ENCODE measurements at places on chromosomes 6 and 20. TPM values are rescaled to one million over a fixed set of nuclear protein-coding genes. Genes with fewer than 3 reads are reported as not detected.

IYD gene
- total RNA-seq = not detected

SDHAF4 gene
- 7.4 TPM for total RNA-seq

LY86 gene
- 2.7 TPM for total RNA-seq

SNX9 gene
- 61.8 TPM for total RNA-seq

OR12D3 gene
- not detected for total RNA-seq

NR2E1 gene
- total RNA-seq = not detected

PTK6 gene
- total RNA-seq = not detected

ASIP gene
- total RNA-seq = not detected

LRFN2 gene
- total RNA-seq = not detected

C6orf58 gene
- total RNA-seq = not detected

SLC44A4 gene
- total RNA-seq = 0.38 TPM

C6orf89 gene
- total RNA-seq = 40.2 TPM

SIRPG gene
- total RNA-seq = not detected

SOX18 gene
- 7.4 TPM for total RNA-seq

DNA sequence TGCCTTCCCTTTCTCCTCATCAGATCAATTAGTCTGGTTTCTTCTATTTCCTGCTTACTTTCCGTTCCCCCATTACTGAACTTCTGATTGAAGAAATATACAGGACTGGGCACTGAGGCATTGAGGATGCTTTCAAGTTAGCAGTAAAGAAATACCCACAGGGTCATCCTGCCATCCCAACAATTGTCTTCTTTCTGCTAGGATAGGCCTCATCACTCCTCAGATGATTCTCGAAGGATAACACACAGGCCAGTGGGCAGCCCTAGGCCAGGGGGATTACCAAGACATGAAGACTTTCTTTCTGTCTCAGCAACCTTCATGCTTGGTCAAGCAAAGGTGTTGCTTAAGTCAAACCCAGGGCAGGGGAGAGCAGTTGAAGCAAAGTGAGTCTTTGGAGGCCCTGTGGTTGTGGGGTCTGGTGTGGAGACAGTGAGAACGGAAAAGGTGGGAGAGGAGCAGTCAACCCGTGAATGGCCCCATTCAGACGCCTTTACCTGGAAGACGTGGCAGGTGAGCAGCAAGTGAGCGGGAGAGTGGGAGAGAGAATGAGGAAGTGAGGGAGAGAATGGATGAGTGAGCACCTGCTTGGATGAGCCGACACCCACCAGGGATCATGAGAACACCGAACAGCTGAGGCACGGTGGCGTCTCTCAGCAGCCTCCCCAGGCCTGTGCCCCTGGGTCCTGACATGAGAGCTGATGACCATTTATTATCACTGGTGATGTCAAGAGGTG is 462.9 kb downstream of the PREX1 start:
- no peak for DNase-seq

GRCh38 chr6:89161326-89162046 is 15.6 kb downstream of the PM20D2 start:
- no peak for DNase-seq

DNA sequence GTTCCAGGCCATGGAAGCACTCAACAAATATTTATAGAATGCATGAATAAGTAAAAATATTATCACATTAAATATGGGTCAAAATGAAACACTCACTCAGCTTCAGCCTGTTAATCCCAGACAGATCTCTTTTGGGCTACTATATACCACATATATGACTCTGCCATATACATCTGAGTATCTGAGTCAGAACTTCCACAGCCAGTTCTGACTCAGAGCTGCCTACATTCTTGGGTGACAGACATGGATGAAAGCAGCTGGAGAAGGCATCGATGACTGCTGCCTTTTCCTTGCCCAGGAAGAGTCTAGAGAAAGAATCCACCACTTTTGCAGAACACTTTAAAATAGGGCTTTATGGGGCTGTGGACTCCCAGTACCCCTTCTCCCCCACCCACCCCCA is 11.5 kb upstream of the PDYN start:
- DNase-seq = no peak

- no peak for DNase-seq
Observed at GRCh38 chr6:99254616-99255550, 94.6 kb downstream of the FAXC start.

DNA sequence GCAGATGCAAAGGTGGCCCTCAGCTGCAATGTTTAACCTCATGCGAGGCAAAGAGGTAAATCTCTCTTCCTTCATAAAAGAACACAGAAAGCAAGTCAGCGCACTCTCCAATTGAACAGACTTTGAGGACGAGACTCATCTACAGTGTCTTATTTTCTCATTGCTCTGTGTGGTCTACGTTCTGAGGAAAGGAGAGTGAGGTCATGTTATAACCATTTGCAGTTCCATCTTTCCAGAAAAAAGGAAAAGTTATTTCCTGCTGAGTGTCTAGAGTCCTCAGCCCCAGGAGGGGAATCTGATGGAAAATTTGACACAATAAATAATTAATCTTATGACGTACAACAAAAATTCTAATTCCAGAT is 35.6 kb upstream of the THBS2 start:
- DNase-seq = no peak

- DNase-seq = no peak
Observed at GRCh38 chr6:44268095-44268628, 2.1 kb upstream of the TMEM151B start.

DNA sequence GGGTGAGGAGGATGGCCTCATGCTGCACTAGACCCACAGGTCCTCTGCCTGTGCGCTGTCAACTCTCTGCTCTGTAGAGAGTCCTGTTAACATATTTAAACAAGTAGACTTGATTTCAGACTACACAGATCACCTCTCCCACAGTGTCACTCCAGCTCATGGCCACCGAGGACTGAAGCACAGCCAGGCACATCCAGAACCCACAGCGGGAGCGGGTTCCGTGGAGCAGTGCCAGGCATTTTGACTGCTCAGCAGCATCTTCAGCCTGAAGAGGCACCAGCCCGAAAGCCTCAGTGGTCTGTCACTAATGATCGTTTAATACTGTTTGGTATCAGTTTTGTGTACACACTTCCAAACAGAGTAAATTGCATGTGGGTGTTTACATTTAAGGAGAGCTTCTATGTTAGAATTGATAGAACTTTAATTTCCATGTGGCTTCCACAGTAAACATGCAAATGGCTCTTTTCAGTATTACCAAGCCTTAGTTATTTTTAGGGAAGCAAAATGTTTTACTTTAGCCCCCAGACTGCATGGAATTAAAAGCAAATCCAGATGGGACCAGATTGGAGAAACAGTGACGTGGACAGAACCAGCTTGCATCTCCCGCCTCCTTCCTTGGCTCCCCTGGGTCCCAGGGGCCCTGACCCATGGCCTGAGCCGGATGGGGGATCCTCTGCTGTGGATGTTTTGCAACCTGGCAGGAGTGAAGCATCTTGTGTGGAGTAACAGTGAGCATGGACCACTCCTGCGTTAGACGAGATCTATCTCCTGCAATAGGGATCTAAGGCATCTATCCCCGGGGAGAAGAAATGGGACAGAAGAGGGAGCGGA is 196.7 kb upstream of the CDH4 start:
- no peak for DNase-seq

GRCh38 chr20:51339721-51340450 is 202.6 kb downstream of the NFATC2 start:
- DNase-seq = no peak

- no peak for DNase-seq
Observed at GRCh38 chr6:3296537-3296936, 37.8 kb downstream of the PSMG4 start.

DNA sequence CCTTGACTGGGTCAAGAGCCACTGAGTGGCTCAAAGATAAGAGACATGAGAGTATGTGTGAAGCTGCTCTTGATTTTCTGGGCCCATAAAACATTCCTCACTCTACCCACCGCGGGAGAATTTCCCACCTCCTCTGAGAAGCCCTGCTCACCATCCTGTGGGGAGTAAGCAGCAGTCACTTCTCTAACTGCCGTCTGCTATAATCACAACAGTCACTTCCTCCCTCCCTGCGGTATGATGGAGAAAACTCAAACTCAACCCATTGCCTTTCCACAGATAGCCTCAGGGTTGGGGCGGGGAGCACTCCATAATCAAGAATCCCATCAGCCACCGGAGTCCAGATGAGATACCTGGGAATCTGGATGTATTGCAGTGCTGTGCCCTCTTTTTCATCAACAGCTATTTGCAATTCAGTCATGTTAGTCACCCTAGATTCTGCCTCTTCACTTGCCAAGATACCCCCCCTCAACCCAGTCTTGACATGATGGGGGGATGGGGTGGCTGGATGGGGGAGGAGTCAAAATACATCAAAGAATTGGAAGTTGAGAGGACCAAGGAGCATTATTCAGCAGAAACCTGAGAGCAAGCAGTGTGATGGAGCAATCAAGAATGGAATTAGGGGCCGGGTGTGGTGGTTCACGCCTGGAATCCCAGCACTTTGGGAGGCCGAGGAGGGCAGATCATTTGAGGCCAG is 5.1 kb downstream of the MOCS1 start:
- DNase-seq = no peak

DNA sequence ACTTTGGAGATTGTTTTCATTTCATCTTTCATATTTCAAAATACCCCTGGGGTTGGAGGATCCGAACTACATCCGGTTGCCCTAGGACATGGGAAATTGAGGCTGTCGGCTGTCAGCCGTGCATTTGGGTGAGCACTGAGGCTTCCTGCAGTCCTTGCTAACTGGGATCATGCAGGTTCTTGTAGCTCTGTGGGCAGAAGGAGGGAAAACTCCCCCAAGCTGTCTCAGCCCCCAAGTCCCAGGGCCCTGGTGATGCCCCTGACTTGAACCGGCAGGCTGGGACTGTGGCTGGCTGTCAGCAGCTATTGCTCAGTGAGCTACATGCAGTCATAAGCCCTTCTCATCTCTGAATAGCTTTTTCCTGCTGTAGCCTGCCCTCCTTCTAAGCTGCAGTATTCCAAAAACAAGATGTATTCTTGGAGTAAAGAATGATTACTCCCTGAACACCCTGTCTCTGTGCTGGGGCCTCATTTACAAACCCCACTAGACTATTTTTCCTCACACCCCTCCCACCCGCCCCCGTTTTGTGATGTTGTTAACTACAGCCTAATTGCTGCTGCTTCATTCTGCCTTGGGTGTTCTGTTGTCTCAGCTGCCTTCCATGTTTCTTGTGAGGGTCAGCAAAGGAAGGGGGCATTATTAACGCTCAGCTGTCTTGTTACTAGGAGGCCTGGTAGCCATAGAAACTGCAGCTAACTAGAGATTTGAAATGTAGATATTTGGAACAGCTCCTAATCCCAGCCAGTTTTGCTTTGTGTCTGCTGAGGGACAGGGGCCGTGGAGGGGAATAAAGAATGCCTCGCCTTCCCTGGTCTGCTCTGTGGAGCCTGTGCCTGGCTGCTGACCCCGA is 18.1 kb downstream of the MTRES1 start:
- no peak for DNase-seq

DNA sequence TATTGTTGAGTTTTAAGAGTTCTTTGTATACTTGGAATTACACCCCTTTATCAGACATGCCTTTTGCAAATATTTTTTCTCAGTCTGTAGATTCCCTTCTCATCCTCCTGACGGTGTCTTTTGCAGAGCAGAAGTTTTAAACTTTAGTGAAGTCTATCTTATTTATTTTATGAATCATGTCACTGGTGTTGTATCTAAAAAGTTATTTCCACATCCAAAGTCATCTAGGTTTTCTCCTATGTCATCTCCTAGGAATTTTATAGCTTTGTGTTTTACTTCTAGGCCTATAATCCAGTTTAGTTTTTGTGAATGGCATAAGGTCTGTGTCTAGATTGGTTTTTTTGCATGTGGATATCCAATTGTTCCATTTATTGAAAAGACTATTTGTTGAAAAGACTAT is 271.3 kb downstream of the KIF16B start:
- DNase-seq = no peak

- no peak for DNase-seq
Observed at GRCh38 chr6:139758209-139758611, 383.8 kb upstream of the CITED2 start.

GRCh38 chr6:119736296-119737021 is 386.9 kb upstream of the MAN1A1 start:
- no peak for DNase-seq

GRCh38 chr6:44030812-44031454 is 96.3 kb downstream of the MRPL14 start:
- no peak for DNase-seq

GRCh38 chr6:25844518-25844917 is 12.7 kb upstream of the SLC17A1 start:
- no peak for DNase-seq

- no peak for DNase-seq
Observed at GRCh38 chr6:44663860-44664634, 276.5 kb downstream of the CDC5L start.

DNA sequence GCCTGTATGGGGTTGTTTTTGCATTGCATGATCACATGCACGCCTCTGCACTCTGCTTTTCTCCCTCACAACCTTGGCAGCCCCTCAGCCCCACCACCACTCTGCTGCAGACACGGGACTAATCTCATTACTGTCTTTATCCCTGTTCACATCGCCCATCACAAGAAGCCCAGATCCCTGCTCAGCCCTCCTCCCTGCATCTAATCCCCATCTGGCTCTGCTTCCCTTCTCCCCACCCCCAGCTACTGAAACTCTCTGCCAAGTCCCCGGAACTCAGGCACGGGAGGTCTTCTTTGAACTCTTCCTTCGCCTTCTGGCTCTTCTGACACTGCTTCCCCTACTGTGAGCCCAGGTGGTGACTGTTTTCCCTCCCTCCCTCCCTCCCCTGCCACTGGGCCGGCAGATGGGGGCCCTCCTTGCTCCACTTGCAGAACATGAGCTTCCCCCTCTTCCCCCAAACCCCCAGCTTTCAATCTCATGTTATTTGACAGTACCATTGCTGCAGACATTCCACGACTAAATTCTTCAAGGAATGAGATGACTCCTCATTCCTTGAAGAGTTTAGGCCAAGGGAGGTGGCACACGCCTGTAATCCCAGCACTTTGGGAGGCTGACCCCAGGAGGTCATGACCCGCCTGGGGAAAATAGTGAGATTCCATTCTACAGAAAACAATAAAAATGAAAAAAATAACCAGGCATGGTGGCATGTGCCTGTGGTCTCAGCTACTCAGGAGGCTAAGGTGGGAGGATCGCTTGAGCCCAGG is 21.9 kb upstream of the TULP1 start:
- no peak for DNase-seq

DNA sequence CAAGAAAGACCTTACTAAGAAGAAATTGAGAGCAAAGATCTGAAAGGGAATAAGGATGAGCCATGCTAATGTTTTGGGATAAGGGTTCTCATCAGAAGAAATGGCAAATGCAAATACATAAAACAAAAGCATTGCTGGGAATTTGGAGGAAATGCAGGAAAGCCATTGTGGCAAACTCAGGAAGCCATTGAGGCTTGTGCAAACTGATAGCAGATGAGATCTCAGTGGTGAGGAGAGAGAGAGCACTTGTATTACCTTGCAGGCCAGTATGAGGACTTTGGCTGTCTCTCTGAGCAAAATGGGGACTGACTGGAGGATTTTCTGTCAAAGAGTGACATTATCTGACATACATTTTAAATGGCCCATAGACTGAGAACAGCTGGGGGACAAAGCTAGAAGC is 103.0 kb downstream of the ADGRB3 start:
- no peak for DNase-seq

- DNase-seq = no peak
Observed at GRCh38 chr6:130964808-130965604, 98.0 kb downstream of the EPB41L2 start.

GRCh38 chr6:56659721-56660380 is 17.2 kb upstream of the DST start:
- no peak for DNase-seq

Data from omental fat pad (tissue), 4 donors.